Umbilical cord (tissue), 2 donors: ENCODE measurements at places on chromosomes 4 and X. TPM values are rescaled to one million over a fixed set of nuclear protein-coding genes. Genes with fewer than 3 reads are reported as not detected.

The G6PD gene
- 12.3 TPM for total RNA-seq

The LAMTOR3 gene
- 23.4 TPM for total RNA-seq

- DNase-seq = no peak
Observed at GRCh38 chr4:1192493-1193205, 20.3 kb upstream of the SPON2 start.

The KCTD8 gene
- 3.1 TPM for total RNA-seq

The NHS gene
- 3.6 TPM for total RNA-seq

The CACNA1F gene
- total RNA-seq = not detected

- no peak for DNase-seq
Observed at GRCh38 chr4:100208964-100209363, 18.7 kb upstream of the DDIT4L start.

The PDZD4 gene
- total RNA-seq = 7.7 TPM
